ENCODE measurements at places on chromosomes 7 and 10.

DNA sequence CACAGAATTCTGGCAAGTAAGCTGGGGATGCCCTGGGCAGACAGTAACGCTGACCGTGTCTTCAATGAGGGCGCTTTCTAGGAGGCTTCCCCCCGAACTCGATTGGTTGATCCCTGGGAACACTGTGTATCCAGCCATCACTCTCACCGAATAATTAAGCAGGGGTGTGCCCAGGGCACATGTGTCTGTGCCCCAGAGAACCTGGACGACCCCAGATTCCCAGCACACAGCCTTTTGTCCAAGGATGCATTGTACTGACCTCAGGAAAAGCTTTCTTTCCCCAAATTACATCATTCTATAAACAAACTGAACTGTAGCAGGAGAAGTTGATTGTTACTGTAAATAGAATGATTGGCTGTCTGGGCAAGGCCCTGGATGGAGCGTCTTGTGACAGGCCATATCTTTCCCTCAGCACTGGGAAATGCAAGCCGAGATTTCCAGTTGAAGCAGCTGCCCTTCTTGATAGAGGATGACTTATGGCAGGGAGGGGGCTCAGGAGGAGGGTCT lies 6.6 kb upstream of the DEPP1 start:
- no peak for DNase-seq
- no peak overlapping the region for H3K4me3 ChIP-seq
- no peaks in the 10 kb centered on the region for H3K36me3 ChIP-seq
- H3K27ac ChIP-seq = no peak overlapping the region
- H3K27me3 ChIP-seq = peaks cover 10% of the 10 kb centered on the region

GRCh38 chr10:73576178-73576889 lies 14.8 kb downstream of the USP54 start:
- H3K36me3 ChIP-seq = peaks cover 11% of the 10 kb centered on the region
- no peak for DNase-seq
- no peak overlapping the region for H3K4me3 ChIP-seq
- H3K27ac ChIP-seq = peak overlapping the region; percentile 74

DNA sequence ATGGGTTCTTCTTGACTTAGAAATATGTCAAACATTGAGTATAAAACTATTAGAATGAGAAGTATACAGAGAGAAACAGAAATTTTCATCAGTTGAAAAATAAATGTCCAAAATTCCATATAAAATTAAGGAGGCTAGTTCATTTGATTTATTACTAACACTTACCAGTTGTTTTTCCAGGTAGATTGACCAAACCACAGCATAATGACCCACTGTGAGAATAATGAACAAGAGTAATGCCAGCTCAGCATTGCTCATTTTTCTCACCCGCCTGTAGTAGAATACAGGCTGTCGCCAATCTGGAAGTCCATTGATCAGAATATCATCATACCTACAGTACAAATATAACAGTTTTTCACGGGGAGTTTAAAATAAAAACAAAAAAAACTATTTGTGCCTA lies 82.9 kb downstream of the DNAJC1 start:
- H3K4me1 ChIP-seq = peaks cover 7% of the 10 kb centered on the region
- H3K36me3 ChIP-seq = peaks cover 8% of the 10 kb centered on the region

DNA sequence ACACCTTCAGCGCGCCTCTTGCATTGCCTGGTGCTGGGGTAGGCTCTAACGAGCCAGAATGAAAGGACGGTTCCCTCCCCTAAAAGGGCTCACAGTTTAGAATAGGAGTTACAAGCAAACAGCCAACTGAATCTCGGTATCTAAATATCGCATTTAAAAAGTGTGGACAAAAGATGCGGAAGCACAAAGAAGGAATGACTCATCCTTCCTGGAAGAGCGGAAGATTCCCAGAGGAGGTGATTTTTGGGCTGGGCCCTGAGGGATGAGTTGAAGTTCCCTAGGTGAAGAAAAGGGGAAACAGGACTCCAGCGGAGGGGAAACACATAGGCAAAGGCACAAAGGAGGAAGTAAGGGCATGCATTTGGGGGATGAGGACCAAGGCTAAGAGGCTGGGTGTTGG lies 29.9 kb downstream of the SRRM3 start:
- H3K36me3 ChIP-seq = no peaks in the 10 kb centered on the region
- peaks cover 36% of the 10 kb centered on the region for H3K4me1 ChIP-seq
- peaks cover 72% of the 10 kb centered on the region for H3K27me3 ChIP-seq
- no peak for DNase-seq
- H3K27ac ChIP-seq = no peak overlapping the region

DNA sequence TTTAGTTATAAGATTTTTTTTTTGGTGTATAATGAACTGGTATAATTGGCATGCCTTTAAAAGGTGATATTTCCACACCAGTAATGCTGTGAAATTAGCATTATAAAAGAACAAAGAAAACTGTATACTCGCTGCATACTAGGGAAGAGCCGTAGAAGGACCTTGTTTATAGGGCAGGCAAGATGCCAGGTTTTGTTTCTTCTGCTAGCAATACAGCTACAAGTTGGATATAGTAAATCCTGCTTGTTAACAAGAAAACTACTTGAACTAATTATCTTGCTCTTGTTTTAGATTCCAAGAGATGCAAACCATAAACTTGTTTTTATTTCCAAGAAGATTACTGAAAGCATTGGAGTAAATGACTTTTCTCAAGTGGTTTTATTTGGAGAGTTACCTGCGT lies 1.9 kb downstream of the DNAH11 start:
- no peak overlapping the region for H3K27ac ChIP-seq
- no peak for DNase-seq
- H3K4me1 ChIP-seq = peaks cover 5% of the 10 kb centered on the region
- no peak overlapping the region for H3K4me3 ChIP-seq
- H3K36me3 ChIP-seq = no peaks in the 10 kb centered on the region

Data from nephron progenitor cell (in vitro differentiated cells).